NCI-H69 (cell line): ENCODE measurements at places on chromosomes 7 and 10.

DNA sequence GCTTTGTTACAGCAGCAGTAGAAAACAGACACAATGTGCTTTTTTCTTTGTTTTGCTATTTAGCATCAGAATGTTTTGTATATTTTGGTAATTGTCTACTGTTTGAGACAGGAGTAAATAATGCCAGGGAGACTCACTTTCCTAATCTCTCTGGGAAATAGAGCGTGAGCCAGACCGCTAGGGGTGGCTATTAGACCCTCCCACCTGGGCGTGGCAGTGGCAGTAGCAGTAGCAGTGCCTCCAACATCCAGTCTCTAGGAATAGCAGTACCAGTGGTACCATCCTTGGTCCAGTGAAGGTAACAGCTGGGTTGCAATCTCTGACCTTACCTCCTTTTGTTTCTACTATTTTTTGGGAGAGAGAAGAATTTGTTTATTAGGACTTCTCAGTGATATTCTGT lies 165.7 kb upstream of the MAGI2 start:
- DNase-seq, result no peak

GRCh38 chr7:70797109-70797514 lies 334.8 kb upstream of the GALNT17 start:
- peak; percentile 21 for DNase-seq

GRCh38 chr10:3658766-3659165 lies 126.2 kb downstream of the KLF6 start:
- DNase-seq, result peak; percentile 86

DNA sequence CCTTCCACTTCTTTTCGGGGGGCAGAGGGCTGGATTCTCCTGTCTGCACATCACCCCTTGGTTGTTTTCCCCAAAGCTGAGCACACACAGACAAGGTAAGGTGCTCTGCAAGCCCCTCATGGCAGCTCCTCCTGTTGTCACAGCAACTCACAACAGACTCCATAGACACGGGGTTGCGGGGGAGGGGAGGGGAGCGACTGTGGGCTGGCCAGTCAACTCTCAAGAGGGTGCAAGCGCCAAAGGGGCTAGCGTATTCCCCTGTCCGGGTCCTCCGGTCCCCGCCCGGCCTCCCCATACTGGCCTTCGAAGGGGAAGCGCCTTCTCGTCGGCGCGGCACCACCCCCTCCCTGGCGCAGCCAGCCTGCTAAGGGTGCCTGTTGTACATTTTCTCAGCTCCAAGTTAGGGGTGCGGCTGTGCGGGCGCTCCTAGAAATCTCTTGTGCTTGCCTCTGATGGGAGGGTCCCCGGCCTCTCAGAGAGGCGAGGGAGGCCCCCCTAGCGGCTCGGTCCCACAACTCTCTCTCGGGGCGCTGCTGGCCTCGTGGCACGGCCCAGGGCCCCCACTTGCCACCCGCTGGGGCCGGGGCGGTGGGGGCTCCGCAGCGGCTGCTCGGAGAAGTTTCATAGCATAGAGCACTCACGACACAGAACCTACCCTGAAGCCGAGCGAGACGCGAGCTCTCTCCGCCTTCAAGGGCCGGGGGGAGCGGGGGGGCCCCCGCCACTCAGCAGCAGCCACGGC lies 498 bp downstream of the RHOBTB1 start:
- DNase-seq, result peak; percentile 80

DNA sequence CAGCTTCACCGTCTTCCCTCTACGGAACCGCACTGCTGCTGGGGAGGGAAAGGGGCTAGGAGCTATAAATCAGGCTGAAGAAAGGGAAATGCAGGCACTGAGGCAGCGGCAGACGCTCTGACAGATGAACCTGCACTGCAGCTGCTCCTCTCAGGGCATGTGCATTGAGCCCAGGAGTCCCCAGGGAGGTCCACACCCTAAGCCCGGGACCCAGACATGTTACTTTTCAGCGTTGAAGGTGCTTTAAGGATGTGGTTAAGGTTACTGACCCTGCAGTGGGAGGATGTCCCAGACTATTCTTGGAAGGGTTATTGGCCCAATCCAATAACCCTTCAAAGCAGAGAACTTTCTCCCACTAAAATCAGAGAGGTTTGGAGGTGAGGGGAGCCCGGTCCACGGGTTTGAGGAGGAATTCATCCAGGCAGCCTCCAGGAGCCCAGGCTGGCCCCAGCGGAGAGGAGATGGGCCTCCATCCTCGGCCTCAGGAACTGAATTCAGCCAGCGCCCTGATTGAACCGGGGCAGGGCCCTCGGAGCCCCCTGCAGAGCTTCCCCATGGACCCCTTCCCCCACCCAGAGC lies 75.4 kb downstream of the ADARB2 start:
- no peak for DNase-seq

GRCh38 chr10:31584098-31584631 lies 265.1 kb downstream of the ZEB1 start:
- no peak for DNase-seq

GRCh38 chr10:51956822-51957221 lies 257.4 kb upstream of the CSTF2T start:
- no peak for DNase-seq

- DNase-seq, result no peak
Measured at GRCh38 chr7:147639751-147640150, 950.8 kb upstream of the C7orf33 start.

DNA sequence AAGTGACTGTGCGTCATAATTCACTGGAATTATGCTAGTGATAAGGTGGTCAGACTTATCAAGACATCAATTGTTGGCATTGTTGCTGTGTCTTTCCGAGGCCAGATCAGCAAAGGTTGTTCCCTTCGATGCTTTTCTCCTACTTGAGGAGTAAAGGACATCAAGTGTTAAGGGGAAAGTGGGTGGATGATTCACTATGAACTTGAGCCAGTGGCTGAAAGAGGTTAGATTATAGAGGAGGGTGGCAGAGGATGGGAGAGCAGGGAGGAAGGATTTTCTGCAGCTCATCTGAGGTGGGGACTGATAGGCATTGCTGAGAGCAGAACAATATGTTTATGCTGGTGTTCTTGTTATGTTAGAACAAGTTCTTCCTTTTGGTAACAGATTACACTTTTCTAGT lies 131.4 kb upstream of the AGR3 start:
- no peak for DNase-seq
